ENCODE measurements at places on chromosomes 3 and 15.

GRCh38 chr15:71248386-71248785 is 133.1 kb downstream of the THSD4 start:
- no peak for DNase-seq

- DNase-seq: no peak
These were observed 88.9 kb downstream of the MBNL1 start for GRCh38 chr3:152357587-152357986.

DNA sequence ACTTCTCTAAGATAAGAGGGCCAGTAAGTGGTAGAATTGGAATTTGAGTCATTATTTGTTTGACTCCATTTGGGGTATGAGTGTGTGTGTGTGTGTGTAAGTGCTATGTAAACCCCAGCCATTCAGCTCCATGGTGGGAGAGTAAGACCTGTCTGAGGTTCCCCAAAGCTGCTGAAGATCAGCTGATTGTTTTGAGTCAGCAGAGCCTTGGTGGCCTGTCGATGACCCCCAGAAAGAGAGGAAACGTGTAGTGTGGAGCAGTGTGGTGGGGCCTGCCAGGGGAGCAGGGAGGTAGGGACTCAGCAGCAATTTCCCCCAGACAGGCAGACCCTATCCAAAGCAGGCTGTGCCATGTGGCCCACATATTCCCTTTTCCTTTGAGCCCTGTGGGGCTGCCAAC is 5.3 kb downstream of the DVL3 start:
- no peak for DNase-seq

- DNase-seq: no peak
These were observed 65.4 kb downstream of the RASGRF1 start for GRCh38 chr15:79025201-79025600.

- no peak for DNase-seq
These were observed 11.8 kb upstream of the PIAS1 start for GRCh38 chr15:68042156-68042854.

- DNase-seq: no peak
These were observed 113.4 kb downstream of the ETFA start for GRCh38 chr15:76197703-76198455.

- DNase-seq: no peak
These were observed 52.0 kb upstream of the LRIG1 start for GRCh38 chr3:66552846-66553245.

GRCh38 chr3:15273227-15273626 is 59.2 kb downstream of the SH3BP5 start:
- DNase-seq: no peak

- DNase-seq: no peak
These were observed 75.7 kb downstream of the ATP10A start for GRCh38 chr15:25787381-25787780.

- no peak for DNase-seq
These were observed 5.9 kb upstream of the NGRN start for GRCh38 chr15:90259524-90259923.

DNA sequence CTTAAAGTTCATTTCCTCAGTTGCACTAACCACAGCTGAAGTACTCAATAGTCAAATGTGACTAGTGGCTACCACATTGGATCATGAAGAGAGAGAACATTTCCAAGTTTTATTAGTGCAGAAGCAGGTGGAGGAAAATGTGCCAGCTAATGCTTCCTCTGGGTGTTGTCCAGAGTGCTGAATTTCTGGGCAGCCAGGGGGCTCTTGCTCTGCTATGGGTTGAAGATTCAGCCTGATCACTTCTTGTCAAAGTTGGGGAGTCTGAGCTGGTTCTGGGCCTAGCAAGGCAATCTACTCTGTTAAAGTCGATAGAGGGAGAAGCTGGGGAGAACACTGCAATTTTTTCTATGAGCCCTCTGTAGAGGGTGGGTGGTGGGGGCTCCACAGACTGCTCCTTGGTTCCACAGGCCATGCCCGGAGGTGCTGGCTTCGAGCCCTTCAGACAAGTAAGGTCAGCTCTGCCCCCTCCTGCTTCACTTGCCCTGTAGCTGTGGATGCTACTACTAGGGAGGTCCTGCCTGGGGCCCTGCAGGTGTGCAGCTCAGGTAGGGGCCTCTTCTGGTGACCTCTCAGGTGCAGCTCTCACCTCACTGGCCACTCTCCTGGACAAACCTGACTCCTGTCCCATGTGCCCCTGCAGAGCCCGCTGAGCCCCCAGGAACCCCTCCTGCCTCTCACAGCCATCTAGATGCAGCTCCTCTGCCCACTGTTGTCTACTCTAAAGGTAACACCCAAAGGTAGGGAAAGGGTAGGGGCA is 8.2 kb downstream of the ALG3 start:
- no peak for DNase-seq

DNA sequence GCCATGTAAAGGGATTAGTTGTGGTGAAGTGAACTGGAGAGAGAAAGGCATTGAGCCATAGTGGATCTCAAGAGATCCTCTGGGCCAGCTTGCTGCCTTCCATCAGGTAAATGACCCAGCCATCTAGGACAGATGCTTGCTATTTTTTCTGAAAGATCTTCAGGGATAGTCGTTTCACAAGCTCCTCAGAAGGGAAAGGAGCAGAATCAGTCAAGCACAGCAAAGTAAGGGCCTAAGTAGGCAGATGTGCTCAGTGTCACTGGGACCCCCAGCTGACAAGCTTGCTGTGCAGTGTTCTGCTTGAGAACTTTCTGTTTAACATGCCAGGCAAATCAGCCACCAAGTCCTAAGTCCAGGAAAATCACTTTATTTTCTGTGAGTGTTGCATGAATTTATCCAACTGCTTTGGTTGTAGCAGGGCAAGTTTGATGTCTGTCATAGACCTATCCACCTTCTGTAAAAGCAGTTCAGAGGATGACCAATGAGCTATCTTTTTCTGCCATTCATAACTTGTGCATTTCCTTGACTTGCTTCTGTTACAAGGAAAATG is 319.8 kb downstream of the IL5RA start:
- no peak for DNase-seq

- DNase-seq: no peak
These were observed 61.8 kb downstream of the GLDN start for GRCh38 chr15:51403072-51403878.

- no peak for DNase-seq
These were observed 52.2 kb upstream of the CSTA start for GRCh38 chr3:122272879-122273278.

GRCh38 chr15:57534281-57534680 is 57.4 kb upstream of the MYZAP start:
- no peak for DNase-seq

DNA sequence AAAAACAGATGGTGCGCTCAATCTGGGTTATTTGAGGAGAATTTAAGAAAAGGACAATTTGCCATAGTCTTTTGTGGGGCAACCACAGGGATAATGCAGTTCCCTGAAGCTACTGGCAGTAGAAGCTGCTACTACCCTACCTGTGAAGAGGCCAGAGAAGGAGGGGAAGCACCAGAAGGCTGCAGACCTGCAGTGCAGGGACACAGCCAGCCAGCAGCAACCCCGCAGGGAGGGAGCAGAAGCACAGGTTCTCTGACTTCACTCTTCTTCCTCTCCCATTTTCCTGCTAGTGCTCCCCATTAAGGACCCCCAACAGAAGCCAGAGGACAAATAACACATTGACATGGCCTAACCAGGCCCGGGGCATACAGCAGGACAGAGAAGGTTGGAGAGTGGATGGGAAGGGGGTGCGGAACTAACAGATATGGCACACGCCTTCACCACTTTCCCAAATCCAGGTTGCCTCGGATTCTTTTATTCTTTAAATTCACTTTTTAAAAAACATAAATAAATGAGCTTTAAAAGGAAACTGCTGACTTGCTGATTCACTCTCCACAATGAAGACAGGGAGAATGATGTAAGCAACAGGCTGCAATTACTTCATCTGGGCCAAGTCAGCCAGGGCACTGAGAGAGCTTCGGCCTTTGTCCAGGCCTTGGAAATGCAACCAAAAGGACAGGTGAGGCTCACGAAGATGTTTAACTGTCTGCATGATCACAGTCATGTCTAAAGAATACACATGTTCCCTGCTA is 30.1 kb downstream of the POPDC2 start:
- no peak for DNase-seq
